ENCODE measurements at places on chromosomes 1 and 21.

GRCh38 chr1:37429029-37429428, 45.4 kb upstream of the ZC3H12A start:
- no peak for DNase-seq

- DNase-seq = no peak
These were observed 79.8 kb upstream of the RALGPS2 start for GRCh38 chr1:178645157-178645807.

DNA sequence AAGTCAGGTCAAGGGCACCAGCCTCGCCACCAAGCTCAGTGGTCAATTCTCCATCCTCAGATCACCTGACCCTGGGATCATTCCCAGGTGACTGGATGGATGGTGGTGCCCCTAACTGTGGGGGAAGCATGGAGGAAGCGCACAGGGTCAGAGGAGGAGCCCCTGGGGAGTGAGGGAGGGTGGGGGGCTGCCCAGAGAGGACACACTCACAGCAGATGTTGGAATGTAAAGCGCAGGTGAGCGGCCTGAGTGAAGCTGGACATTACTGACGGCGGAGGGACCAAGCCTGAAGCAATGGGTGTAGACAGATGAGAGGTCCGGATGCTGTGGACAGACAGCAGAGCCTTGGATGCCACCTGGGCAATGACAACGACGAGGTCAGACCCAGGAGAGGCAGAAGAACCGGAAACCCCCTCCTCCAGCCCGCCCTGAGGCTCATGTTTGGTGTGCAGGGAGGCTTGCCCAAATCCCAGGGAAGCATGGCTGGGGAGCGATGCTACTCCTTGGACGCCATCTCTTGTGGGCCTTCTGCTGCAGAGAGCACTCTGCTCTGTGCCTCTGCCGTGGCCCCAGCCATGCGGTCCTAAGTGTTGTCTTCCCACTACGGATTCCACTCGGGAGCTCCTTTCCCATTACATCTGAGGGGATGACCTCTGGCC, 5.7 kb upstream of the CPLANE2 start:
- DNase-seq = no peak

- peak; percentile 24 for DNase-seq
These were observed 477.2 kb upstream of the CAMK1G start for GRCh38 chr1:209106237-209106741.

DNA sequence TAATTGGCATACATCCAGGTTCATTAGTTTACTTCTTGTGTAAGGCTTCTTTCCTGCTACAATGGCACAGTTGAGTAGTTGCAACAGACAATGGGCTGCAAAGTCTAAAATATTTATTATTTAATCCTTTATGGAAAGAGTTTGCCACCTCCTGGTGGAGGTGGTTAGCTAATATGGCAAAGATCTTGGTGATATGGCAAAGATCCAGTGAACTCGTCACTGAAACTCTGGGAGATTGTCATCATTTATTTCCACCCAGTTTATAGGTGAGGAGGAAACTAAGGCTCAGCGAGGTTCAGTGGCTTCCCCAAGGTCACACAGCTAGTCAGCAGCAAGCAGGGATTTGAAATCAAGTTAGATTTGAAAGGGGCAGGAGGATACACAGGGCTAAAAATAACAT, 16.1 kb upstream of the IFFO2 start:
- no peak for DNase-seq

GRCh38 chr21:31234936-31235335, 109.1 kb downstream of the TIAM1 start:
- DNase-seq = no peak

DNA sequence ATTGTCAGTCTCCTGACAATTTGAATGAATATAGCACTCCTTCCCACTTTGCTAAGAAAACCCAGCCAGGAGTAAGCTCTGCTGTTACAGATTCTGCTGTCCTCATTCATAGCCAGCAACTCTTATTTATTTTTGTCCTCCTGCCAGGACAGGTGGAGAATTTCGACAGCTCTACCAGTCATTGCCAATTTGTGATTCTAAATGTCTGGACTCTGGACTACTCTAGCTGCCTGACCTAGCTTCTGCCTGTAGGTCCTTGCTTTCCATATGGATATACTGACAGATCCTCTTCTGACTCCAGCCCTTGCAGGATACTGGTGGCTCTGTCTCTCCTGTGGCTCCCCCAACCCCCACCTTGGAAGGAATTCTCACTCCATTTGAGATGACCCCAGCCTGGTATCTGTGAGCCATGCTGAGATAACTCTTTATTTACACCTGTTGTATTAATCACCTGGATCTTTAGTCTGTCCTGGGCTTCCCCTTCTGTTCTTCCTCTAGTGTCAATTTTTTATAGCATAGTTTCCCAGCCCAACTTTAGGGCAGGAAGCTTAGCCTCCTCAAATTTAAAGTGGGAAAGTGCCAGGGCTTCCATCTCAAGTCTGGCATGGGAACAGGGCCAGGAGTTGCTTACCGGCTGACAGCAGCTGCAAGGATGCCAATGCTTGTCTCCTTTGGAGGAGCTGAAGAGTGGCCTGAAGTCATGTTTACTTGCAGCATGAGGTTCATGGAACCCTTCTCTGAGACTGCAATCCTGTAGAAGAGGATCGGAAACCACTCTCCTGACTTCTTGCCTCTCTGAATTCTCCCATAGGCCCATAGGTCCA, 6.7 kb downstream of the PM20D1 start:
- no peak for DNase-seq

DNA sequence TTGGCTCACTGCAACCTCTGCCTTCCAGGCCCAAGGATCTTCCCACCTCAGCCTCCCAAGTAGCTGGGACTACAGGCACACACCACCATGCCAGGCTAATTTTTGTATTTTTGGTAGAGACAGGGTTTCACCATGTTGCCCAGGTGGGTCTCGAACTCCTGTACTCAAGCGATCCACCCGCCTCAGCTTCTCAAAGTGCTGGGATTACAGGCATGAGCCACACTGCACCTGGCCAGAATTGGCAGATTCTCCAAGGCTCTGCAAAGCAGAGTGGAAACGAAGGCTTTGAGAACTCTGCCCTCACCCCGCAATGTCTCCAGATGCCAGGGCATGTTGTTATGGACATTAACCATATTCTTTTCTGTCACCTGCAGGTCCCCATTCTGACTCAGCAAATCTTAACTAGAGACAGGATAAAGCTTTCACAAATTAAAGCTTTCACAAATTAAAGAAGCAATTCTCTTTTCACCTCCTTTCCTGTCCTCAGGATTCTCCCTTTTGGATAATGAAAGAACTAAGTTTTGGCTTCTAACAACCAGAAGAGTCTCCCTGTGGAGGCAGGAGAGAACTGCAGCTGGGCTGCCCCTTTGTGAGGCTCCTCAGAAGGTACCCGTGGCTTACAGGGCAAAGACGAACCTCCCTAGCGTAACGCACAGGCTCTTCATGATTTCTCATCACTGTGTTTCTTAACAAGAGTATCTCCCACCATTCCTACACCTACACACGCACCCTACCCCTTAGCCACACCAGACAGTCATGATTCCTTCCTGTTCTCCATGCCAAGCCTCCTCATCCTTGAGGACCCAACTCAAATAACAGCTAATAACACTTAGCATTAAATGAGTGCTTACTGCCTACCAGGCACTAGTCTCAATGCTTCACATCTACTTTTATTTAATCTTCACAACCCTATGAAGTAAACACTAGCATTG, 29.8 kb downstream of the GPA33 start:
- DNase-seq = no peak

DNA sequence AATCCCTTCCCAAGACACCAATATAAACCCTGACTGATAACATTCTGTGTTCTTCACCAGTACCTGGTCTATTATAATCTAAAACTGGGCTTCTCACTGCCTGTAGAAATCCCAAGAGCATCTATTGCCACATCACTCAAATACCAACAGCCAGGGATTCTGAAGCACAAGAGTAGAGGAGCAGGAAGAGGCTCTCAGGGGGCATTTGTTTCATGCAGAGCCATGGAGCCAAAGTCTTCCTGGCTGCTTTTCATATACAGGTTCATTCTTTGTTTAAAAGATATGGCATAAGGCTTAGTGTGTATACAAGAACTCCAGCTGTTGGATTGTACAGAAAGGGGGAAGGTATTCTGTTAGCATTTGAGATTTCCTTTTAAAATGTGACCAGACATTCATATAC, 38.2 kb upstream of the USH2A start:
- DNase-seq = no peak

DNA sequence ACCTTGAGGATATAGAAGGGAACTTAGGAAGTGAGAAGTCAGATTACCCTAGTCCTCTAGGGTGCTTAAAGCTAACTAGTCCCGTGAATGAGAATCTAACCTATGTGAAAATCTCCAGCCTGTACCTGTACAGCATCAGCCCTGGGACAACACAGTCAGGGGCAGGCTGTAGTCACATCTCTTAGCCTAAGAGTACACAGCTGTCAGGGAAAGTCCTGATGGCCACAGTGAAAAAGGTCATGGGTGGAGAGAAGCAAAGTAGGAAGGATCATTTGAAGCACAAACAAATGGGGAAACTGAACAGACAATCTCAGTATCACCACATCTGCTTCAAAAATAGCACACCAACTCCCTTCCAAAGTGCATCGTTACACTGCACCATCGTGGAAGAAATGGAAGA, 11.7 kb downstream of the CTSK start:
- no peak for DNase-seq

DNA sequence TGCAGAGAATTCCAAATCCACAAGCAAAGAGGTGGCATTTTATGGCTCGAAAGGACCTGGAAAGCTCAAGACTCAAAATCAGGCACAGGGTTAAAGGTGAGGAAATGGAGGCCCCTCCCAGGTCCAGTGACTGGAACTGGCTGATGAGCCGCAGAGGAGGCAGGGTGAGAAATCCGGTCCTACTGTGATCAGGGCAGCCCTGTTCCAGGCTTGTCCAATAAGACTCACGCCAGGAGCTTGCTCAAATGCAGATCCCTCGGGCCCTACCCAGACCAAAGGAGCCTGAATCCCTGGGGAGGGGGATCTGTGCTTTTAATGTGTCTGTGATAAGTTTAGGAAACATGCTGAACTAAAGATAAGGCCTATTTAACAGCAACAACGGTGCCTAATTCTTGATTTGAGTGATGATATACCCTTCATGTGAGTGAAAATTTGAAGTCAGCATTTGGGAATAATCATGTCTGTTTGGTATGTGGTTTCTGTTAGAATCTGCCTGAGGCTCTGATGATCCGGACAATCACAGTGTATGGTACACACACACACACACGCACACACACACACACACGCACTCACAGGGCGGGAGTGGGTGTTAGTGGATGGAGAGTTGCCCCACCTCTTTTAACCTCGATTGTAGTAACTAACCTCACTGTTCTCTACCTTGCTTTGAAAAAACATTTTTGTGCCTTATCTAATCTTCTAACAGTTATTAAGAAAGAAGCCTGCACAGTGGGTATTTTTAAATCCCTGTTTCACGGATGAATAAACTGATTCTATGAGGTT, 54.1 kb upstream of the LYST start:
- DNase-seq = no peak

GRCh38 chr1:26786437-26787380, 1.0 kb upstream of the PIGV start:
- DNase-seq = peak; percentile 57

DNA sequence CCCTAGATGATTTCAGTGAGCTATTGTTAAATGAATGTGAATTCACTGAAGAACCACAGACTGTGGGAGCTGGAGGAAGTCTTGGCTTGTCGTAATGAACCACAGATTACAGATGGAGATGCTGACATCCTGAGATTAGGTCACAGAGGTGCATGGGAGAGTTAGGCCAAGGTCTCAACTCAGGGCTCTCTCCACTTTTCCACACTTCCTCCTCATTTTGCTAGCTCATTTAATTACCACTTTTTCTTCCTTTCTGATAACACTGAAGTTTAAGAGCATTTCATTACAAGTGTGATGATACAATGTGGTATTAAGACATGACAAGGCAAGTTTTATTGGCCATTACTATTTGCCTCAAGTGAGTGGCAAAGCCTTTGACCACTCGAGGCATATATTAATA, 30.8 kb downstream of the ST6GALNAC3 start:
- DNase-seq = no peak

GRCh38 chr1:92872719-92873118, 40.9 kb downstream of the RPL5 start:
- DNase-seq = no peak

GRCh38 chr1:43152866-43153265, 19.2 kb downstream of the EBNA1BP2 start:
- DNase-seq = no peak

DNA sequence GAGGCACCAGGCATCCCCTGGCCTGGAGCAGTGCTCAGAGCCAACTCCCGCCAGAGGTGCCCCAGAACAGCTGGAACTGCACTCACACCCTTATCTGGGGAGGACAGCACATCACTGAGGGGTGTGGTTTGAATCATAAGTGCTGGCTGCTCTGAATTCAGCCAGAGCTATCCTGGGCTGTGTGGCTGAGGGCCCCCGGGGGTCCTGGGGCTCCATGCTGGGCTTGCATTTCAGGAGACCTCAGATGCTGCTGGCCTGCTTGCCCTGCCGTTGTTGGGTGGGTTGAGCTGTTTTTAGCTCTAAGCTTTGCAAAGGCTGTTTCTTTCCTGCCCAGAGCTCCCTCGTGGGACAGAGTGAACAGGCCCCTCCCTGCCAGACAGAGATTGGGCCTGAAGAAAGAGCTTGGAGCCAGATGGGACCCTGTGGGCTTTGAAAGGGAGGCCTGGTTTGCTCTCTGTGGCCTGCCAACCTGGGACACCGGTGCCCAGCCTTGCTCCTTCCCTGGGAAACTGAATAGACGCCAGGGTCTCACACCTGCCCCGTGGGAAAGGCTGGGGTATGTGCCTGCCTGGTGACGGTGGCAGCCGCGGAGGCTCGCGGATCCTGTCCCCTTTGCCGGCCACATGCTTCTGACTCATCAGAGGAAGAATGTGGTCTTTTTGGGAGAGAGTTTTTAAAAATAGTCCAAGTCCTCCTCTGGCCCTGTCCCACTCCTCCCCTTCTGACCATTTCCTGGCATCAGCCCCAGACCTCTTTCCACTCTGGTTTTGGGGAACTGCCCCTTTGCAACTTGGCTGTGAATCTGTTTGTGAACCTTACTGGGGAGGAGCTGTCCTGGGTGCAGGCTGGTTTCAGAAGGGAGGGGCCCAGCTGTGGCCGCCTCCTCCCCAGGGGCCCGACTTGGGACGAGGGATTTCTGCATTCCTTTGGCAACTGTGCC, 30.0 kb downstream of the ARHGEF10L start:
- DNase-seq = no peak

DNA sequence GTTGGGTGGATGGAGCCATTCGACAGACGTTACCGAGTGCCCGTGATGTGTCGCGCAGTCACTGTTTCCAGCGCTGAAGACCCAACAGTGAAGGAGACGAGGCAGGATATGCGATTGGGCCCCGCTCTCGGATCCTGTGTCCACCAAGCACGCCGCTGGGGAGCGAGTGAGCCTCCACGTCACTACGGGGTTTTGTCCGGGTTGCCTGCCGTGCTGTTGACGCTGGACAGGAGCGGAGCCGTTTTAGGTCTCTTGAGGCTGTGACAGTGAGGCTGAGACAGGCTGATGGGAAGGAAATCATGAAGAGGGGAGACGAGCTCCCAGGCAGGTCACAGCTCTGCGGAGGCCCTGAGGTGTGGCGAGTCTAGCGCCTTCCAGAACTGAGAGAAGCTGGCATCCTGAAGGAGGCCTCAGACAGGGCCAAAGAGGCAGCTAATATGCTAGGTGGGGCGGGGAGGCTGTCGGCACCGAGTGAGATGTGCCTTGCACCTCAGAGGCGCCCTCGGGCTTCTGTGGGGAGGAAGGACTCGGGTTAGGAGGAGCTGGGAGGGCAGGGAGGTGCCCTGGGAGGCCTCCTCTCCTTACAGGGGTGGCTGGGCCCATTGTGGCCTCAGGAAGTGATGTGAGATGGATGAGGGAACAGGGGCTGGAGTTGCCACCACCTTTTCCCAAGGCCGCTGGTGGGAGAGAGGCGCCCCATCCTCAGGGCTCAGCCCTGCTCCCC, 196.0 kb upstream of the TMEM51 start:
- DNase-seq = no peak

- DNase-seq = peak; percentile 70
These were observed 559 bp downstream of the BACH1 start for GRCh38 chr21:29299046-29299915.
